ENCODE measurements at places on chromosomes 11 and 22. TPM values are rescaled to one million over a fixed set of nuclear protein-coding genes. Genes with fewer than 3 reads are reported as not detected.

The LDLRAD3 gene
- not detected for total RNA-seq

The CADM1 gene
- 1.2 TPM for total RNA-seq

The CD3D gene
- total RNA-seq = 526 TPM

The OR10A2 gene
- not detected for total RNA-seq

The MAJIN gene
- not detected for total RNA-seq

The OLFML1 gene
- not detected for total RNA-seq

The SLN gene
- not detected for total RNA-seq

The PRR33 gene
- total RNA-seq = not detected

The RAB38 gene
- 2.2 TPM for total RNA-seq

The NRXN2 gene
- 0.40 TPM for total RNA-seq

DNA sequence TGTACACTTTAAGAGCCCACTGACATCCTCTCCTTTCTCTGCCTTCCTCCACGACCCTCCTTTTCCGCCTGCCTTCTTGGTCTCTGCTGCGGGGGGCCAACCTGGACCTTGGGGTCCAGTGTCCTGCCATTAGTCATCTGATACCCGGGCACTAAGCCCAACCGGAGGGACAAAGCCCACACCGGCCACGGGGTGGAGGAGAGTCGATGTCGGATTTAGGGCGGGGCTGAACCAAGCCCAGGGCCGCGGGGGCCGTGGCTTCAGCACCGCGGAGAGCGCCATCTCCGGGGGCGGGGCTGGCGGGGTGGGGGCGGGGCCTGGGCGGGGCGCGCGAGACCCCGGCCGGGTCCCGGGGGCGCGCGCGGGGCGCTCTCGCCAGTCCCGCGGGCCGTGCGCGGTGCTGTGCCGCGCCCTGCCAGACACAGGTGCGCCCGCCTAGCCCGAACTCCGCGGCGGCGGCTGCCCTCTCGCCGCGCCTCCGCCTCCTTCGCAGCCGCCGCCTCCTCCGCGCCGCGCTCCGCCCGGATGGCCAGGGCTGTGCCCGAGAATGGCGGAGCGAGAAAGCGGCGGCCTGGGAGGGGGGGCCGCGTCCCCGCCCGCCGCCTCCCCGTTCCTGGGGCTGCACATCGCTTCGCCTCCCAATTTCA is at the start of gene MAPK8IP1:
Gene MAPK8IP1, plus strand, starts transcription at position 378 of the 647 bp plus-strand sequence. Its CDS starts 170 bp downstream, at position 548.
- DNase-seq = peak; percentile 58
- H3K27me3 ChIP-seq = no peaks in the 10 kb centered on the region
- H3K4me3 ChIP-seq = peak within 1 kb of the TSS; percentile 61
- H3K27ac ChIP-seq = no peak within 1 kb of the TSS

GRCh38 chr22:25362215-25362882 is 142.9 kb downstream of the CRYBB2 start:
- peaks cover 13% of the 10 kb centered on the region for H3K4me1 ChIP-seq
- H3K4me3 ChIP-seq = no peak overlapping the region
- no peaks in the 10 kb centered on the region for H3K27me3 ChIP-seq
- H3K27ac ChIP-seq = no peak overlapping the region
- peak; percentile 81 for DNase-seq

- H3K27ac ChIP-seq = no peak overlapping the region
- no peaks in the 10 kb centered on the region for H3K27me3 ChIP-seq
- peaks cover 7% of the 10 kb centered on the region for H3K36me3 ChIP-seq
These were observed 29.0 kb upstream of the CARD16 start for GRCh38 chr11:105074166-105074530.

DNA sequence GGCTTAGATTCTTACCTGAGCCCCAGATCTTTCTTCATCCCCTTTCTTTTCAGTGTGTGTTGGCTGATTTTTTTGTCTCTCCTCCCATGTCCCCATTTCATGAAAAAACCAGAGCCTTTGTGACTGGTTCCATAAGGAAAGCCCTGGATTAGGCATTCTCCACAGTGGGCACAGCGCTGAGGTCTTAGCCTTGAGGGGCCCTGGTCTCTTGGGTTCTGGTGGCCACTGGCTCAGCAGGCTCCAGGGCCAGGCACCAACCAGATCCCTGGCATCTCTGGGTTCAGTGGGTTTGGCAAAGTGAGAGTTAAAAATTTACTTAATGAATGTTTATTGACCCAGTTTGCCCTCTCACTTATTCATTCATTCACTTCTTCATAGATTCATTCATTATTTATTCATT is 49.5 kb upstream of the ACCSL start:
- no peaks in the 10 kb centered on the region for H3K4me1 ChIP-seq
- H3K27me3 ChIP-seq = peaks cover 6% of the 10 kb centered on the region
- no peak overlapping the region for H3K4me3 ChIP-seq
- H3K27ac ChIP-seq = no peak overlapping the region

DNA sequence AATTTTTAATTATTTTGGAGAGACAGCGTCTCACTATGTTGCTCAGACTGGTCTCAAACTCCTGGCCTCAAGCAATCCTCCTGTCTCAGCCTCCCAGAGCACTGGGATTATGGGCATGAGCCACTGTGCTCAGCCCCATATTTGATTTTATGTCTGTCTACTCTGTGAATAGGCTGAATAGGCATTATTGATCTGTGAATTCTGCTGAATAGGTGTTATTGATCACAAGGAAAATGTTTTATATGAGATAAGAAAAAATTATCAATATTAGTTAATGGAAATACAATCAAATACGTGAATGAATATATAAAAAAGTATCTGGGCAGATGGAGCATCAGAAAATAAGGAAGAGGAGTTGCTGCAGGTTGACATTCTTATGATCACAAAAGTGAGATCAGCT is 483.4 kb upstream of the LARGE1 start:
- no peaks in the 10 kb centered on the region for H3K36me3 ChIP-seq
- DNase-seq = no peak
- no peaks in the 10 kb centered on the region for H3K4me1 ChIP-seq
- H3K27me3 ChIP-seq = no peaks in the 10 kb centered on the region

DNA sequence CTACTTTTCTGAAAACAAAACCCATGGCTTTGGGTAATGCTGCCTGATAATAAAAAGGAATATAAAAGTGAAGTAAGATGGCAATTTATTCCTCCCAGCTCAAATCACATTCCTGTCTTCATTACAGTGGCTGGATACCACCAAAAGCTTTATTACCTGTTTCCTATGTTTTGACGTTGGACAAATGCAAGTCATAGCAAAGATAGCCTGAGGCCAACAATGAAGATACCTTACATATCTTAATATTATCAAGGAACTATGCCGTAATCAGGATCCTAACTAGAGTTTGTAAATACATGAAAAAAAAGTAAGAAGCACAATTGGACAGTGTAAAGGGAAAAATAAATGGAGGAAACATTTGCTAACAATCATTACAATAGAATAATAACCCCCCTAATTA is 202.4 kb downstream of the SOX6 start:
- H3K27ac ChIP-seq = no peak overlapping the region
- no peak for DNase-seq
- H3K27me3 ChIP-seq = no peaks in the 10 kb centered on the region
- H3K4me1 ChIP-seq = no peaks in the 10 kb centered on the region
- H3K4me3 ChIP-seq = no peak overlapping the region
- H3K36me3 ChIP-seq = no peaks in the 10 kb centered on the region

DNA sequence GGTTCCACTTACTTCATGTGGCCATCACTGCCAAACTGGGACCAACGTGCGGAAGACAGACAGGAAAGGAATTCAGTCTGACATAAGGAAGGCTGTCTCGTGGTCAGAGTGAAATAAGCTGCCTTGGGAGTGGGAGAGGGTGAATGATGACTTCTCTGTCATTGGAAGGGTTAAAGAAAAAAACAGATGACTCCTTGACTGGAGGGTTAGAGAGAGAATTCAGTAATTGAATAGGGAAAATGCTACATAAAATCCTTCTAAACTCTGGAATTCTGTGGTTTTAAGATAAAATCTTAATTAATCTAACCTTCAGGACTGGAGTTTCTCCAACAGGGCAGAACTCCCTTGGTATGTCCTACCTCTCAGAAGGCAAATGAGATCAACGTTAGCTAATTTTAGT is 33.8 kb downstream of the RAB30 start:
- H3K4me3 ChIP-seq = no peak overlapping the region
- H3K27ac ChIP-seq = no peak overlapping the region
- H3K36me3 ChIP-seq = peaks cover 2% of the 10 kb centered on the region
- DNase-seq = no peak
- no peaks in the 10 kb centered on the region for H3K27me3 ChIP-seq

DNA sequence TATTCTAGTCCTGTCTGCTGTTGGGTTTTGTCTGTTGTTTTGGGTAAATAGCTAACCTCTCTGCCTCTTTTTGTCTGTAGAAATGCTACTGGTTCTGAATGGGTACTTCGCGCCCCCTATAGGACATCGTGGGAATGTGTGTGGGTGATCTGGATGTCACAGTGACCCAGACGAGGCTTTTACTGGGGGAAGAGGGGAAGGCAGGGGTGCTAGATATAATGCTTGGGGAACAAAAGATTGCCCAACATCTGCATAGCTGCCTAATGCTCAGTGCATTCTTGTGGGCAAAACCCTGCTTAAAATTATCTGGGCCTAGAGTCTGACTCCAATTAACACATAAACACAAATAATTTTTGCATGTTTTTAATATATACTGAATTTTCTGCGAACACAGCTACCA is 57.7 kb downstream of the BMAL1 start:
- H3K27me3 ChIP-seq = no peaks in the 10 kb centered on the region
- DNase-seq = peak; percentile 86
- H3K27ac ChIP-seq = peak overlapping the region; percentile 26
- H3K4me3 ChIP-seq = no peak overlapping the region
- peaks cover 84% of the 10 kb centered on the region for H3K4me1 ChIP-seq

- H3K4me1 ChIP-seq = peaks cover 90% of the 10 kb centered on the region
- H3K36me3 ChIP-seq = peaks cover 40% of the 10 kb centered on the region
- peak overlapping the region; percentile 88 for H3K27ac ChIP-seq
- no peaks in the 10 kb centered on the region for H3K27me3 ChIP-seq
- H3K4me3 ChIP-seq = peak overlapping the region; percentile 12
These were observed 18.6 kb upstream of the TMA7B start for GRCh38 chr22:39941601-39942000.

DNA sequence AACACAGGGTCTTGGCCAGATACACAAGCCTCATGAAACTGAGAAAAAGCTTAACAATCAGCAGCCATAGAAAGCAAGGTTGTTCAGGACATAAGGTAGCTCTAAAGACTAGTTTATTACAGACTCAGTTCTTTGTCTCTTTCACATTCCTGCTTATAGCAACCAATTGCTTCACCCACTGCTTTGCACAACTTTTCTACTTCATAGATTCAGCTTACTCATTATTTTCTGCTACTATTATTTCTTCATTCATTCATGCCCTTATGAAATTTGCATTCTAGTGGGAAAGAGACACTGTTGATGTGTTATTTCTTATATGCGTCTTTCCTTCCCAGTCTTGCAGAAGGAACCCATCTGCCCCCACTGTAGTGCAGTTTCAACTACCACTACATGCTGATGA is 4.7 kb downstream of the CCDC34 start:
- peaks cover 31% of the 10 kb centered on the region for H3K4me1 ChIP-seq
- no peaks in the 10 kb centered on the region for H3K27me3 ChIP-seq
- H3K4me3 ChIP-seq = no peak overlapping the region
- no peak for DNase-seq
- no peak overlapping the region for H3K27ac ChIP-seq

- peaks cover 20% of the 10 kb centered on the region for H3K27me3 ChIP-seq
- peak overlapping the region; percentile 88 for H3K27ac ChIP-seq
- peak; percentile 49 for DNase-seq
- H3K4me3 ChIP-seq = peak overlapping the region; percentile 97
- H3K36me3 ChIP-seq = peaks cover 3% of the 10 kb centered on the region
These were observed 579 bp downstream of the TANGO2 start for GRCh38 chr22:20021196-20022181.

DNA sequence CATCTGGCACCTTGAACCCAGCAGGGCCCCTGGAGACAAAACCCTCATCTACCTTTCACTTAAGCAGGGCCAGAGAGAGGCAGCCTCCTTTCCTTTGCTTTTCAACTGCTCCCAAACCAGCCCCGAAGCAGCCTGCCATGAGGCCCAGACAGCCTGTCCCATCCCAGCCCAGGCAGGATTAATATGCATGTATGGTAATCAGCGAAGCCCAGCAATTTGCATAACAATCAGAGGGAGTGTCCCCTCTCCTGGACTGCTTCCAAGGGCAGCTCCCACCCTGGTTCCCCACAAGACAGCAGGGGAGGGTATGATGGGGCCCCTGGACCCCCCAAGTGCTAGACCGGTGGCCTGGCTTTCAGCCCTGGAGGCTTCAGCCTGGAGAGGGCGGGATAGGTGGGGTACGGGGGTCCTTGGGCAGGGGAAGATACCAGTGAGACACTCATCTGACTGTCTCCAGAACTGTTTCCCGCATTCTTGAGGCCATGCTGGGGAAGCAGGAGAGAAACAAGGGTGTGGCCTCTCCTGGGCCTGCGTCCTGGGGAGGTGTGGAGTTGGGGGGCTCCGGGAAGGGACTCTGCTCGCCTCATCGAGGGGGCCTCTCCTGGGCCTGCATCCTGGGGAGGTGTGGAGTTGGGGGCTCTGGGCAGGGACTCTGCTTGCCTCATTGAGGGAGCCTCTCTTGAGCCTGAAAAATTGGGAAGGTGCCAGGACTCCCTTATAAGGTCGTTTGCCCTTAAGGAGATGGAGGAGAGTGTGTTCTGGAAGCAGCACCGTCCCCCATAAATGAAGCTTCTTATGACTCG is 93.2 kb upstream of the PRR5 start:
- no peak for DNase-seq
- peaks cover 6% of the 10 kb centered on the region for H3K36me3 ChIP-seq

GRCh38 chr11:1531449-1532013 is 40.5 kb downstream of the DUSP8 start:
- peaks cover 1% of the 10 kb centered on the region for H3K36me3 ChIP-seq
- no peaks in the 10 kb centered on the region for H3K27me3 ChIP-seq
- H3K4me1 ChIP-seq = peaks cover 4% of the 10 kb centered on the region
- H3K4me3 ChIP-seq = no peak overlapping the region

DNA sequence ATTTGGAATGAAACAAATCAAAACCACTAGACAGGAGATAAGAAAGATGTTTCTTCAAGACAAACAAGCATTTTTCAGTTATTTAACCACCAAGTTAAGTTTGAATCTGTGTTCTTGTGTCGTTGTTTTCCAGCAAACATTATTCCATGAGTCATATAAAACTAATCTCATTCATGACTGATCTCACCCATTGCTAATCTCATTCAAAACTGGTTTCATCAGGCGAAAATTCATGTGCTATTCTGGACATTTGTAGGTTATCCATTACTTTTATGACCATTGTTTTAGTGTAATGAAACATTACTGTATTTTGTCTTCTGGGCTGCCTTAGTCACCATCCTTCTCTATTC is 221.8 kb downstream of the DDX10 start:
- no peak for DNase-seq
- no peaks in the 10 kb centered on the region for H3K36me3 ChIP-seq
- no peaks in the 10 kb centered on the region for H3K27me3 ChIP-seq
- no peak overlapping the region for H3K4me3 ChIP-seq
- no peak overlapping the region for H3K27ac ChIP-seq

- H3K27ac ChIP-seq = no peak overlapping the region
- H3K4me1 ChIP-seq = no peaks in the 10 kb centered on the region
- no peak overlapping the region for H3K4me3 ChIP-seq
- no peaks in the 10 kb centered on the region for H3K27me3 ChIP-seq
- peaks cover 2% of the 10 kb centered on the region for H3K36me3 ChIP-seq
- no peak for DNase-seq
These were observed 38.5 kb downstream of the OSBP2 start for GRCh38 chr22:30733181-30733631.

All from activated CD8-positive, alpha-beta memory T cell treated with anti-CD3 and anti-CD28 coated beads, Interleukin-2, amount 10 ng/mL, durations not matched to agents 7 days and 5 days (primary cell).